ENCODE measurements at places on chromosomes 6 and 20.

- DNase-seq = no peak
Measured at GRCh38 chr6:14110001-14110818, 7.4 kb upstream of the CD83 start.

GRCh38 chr6:157513004-157513603 is 132.1 kb downstream of the ZDHHC14 start:
- DNase-seq = no peak

DNA sequence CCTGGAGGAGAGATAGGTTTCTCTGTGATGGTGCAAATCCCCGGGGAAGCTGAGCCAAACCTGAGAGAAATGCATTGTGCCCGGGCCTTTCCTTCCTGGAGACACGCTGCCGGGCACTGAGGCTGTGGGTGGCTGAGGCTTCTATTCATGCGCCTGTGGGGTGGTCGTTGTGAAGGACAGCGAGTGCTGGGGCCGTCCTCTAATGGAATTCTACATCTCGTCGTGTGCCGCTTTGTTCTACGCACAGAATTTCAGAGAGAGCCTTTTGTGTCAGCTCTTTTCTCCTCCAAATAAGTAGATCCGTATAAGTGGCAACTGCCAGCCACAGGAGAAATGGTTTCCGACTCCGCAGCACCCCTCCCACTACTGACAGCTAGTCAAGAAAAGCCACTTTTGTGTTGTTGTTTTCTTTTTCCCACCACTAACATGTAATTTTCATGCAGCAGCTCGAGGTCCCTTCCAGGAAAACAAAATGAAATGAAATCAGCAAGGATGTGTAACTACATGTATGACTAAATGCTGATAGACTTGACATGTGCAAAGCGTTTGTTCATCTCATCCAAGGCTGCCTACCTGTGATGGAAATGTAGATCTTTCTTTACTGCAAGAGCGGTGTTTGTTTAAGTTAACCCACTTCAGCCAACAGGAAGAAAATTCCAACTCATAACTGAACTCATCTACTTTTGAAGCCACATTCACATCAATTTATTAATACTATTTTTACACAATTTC is 26.4 kb upstream of the PXDC1 start:
- no peak for DNase-seq

DNA sequence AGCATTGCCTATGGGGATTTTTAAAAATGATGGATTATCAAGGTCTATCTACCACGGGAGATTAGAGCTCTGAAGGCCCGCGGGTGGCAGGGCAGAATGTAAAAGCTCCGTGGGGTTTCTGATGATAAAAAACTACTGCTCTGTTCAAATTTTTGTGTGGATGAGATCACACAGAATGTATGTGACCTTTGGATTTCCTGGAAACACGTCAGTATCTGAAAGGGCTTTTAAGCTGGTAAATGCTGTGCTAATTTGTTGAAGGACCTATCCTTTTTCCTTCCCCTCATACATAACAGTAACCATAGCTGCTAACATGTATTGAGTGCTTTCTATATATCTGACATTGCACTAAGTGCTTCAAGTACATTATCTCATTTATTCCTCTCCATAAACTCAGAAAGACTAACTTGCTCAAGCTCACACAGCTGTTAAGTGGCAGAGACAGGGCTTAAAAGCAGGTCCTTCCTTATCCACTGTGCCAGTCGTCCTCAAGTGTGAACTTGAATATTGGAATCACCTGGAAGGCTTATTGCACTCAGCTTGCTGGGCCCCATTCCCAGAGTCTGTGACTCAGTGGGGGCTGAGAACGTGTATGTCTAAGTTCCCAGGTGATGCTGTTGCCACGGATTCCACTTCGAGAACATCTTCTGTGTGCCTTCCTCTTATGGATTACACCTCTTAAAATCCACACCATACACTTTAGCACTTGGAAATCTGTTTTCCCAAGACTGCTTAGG is 1.9 kb upstream of the TMEM242 start:
- DNase-seq = no peak

- no peak for DNase-seq
Measured at GRCh38 chr6:157571269-157571668, 190.3 kb downstream of the ZDHHC14 start.

GRCh38 chr6:119197271-119197670 is 118.8 kb upstream of the FAM184A start:
- no peak for DNase-seq

DNA sequence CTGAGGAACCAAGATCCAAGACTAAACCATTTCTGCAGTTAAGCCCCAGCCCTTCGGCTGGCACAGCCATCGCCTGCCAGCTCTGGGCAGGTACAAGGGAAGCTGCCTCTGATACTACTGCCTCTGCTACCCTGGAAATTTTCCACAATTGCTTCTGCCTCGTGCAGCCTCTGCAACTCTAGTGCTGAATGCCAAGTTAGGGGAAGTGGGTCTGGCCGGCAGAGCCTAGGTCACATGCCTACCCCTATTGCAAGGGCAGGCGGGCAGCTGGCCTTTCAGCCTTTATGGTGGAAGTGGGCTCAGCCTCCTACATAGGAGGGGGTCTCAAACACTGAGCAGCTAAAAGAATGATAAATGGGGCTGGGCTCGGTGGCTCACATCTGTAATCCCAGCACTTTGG is 44.5 kb upstream of the TULP1 start:
- DNase-seq = no peak

GRCh38 chr6:169145991-169146501 is 107.6 kb downstream of the THBS2 start:
- DNase-seq = no peak

DNA sequence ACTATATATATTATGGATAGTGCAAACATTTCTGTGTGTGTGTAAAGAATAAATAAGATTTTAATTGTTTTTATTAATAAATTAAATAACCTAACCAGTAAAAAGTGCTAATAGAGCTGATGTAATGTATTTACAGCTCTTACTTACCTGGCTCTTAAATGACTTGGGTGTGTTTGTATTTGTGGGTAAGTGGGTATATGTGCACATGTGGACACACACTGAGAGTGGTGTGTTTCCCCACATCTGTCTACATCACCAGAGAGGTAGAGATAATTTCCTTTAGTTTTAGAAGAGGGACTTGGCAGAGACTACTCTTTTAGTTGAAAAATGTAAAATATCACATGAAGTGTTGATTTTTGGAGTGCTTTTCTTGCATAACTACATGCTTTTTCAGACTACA is 76.0 kb downstream of the UST start:
- DNase-seq = no peak

DNA sequence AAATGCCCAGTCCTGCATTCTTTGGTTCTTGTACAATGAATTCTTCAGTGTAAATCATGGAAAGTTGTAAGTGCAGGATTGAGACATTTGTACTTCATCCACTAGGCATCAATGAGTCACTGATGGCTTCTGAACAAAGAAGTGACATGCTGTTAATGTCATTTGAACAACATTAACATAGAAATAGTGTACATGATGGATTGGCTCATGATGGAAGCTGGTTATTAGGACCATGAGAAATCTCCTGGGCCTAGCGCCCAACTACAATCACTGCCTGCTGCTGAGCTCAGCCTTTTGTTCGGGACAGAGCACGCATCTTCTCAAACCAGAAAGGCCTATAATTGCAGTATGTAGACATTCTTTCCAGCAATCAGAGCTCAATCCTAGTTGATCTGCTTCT is 316.8 kb upstream of the TSHZ2 start:
- no peak for DNase-seq

GRCh38 chr6:109240370-109241084 is 141.7 kb downstream of the CD164 start:
- DNase-seq = no peak

DNA sequence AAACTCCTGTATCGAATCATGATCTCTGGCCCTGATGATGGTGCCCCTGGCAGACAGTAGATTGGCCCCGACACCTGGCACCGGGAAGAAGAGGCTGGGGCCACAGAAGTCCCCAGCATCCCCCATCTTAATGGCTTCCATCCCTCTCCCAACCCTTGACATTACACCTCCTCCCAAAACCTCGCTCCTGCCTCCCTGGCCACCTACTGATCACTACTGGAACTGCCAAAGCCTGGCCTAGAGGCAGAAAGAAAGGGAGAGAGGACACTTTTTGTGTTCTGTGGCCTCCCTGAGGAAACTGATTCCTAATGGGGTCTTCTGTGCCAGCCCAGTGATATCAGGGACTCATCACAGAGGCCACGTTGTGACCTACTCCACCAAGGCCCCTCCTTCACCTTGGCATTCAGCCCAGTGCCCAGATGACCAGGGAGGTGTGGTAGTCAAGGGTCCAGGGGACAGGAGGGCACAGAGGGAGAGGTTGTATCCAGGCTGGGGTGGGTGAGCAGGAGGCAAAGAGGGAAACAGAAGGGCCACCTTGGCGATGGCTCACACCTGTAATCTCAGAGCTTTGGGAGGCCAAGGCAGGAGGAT is 6.1 kb downstream of the C20orf173 start:
- DNase-seq = no peak

DNA sequence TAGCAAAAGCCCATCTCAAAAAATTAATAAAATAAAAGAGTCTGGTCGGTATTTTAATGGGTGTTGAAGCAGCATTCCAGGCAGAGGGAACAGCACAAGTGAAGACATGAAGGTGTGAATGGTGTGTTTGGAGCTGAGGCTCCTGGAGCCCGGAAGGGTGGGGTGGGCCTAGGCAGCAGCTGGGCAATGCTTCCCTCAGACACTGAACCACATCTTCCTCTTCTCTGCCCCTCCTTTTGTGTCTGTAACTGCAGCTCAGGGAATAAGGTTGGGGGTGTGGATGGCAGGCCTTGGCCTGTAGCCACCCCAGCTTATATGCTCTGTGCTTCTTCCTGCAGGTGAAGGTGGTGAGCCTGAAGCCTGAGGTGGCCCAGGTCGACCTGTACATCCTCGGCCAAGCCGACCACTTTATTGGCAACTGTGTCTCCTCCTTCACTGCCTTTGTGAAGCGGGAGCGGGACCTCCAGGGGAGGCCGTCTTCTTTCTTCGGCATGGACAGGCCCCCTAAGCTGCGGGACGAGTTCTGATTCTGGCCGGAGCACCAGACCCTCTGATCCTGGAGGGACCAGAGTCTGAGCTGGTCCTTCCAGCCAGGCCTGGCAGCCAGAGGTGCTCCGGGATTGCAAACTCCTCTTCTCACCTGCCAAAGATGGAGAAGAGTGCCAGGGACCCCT is 26.6 kb downstream of the POFUT1 start:
- no peak for DNase-seq

DNA sequence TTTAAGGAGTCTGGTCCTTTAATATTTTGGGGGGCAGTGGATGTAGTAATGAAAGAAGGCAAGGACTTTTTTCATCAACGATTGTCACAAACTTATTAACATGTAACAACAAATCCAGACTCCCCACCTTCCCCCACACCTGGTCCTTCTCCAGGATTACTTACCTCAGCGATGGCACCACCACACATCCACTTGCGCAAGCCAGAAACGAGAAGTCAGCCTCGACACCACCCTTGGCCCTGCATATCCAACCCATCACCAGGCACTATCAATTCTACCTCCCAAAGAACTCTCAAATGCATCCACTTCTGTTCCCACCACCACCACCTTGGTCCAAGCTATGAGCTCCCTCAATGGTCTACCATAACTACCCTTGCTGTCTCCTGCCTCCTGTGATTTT is 6.6 kb downstream of the EZR start:
- no peak for DNase-seq

DNA sequence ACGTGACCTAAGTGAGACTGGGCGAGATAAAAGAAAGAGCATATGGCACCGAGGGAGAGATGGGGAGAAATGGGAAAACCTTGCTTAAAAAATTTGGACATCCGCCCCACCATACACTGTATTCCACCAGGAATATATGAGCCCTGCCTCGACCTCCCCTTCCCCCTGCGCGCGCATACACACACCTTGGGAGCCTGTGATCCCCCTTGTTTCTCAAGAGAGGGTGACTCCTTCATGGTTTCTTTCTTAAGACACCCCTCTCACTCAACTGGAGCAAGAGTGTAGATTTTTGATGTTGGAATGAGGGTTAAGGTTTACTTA is 480 bp downstream of the ABCF1 start:
- no peak for DNase-seq

DNA sequence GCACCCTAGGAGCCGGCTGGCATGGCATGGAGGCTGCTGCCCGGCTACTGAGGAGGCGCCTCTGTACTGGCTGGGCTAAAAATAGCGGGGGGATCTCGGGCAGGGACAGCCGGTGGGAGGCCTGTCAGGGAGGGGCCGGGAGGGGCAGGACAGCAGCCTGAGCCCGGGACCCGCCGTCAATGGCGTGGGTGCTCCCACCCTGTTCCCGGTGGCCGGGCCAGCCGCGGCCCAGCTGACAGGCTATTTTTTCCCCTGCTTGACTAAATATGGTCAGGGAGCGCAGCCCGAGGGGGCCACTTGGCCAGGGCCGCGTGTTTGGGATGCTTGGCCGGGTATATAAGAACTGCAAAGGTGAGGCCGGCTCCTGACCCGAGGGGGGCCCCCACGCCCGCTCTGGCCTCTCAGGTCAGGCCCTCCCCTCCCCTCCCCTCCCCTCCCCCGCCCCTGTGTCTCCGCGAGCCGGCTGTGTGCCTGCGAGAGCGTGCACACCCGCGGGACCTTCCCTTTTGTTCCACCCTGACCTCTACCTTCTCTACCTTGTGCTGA is 74.4 kb upstream of the GATA5 start:
- no peak for DNase-seq

- DNase-seq = no peak
Measured at GRCh38 chr6:42341771-42342553, 109.8 kb downstream of the TRERF1 start.

GRCh38 chr6:16639684-16640480 is 121.4 kb downstream of the ATXN1 start:
- DNase-seq = no peak

GRCh38 chr6:107628878-107629277 is 139.0 kb downstream of the SOBP start:
- no peak for DNase-seq

DNA sequence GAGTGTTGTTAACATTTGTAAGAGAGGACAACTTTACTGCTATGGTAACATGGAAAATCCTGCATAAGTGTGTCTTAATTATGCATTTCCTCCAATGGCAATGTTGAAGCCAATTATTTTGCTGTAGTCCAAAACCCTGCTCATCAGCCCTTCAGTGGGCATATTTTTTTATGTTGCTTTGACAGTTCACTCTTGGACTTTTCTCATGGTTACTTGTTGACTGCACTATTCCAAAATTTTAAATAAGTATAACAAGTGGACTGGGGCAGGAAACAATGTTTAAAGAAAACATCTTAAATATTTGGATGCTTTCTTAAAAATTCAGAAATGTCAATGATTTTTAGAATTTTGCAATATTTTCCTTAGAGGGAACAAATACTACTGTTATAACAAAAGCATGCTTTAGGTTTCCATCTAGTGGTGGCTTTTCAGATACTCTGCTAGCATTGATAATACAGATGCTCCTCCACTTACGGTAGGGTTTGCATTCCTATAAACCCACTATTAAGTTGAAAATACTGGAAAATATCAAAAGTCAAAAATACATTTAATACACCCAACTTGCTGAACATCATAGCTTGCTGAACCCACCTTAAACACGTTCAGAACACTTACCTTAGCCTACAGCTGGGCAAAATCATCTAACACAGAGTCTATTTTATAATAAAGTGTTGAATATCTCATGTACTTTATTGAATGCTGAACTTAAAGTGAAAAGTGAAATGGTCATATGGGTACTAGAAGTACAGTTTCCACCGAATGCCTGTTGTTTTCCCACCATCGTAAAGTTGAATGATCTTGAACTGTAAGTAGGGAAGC is 86.4 kb downstream of the ADGRG6 start:
- no peak for DNase-seq

GRCh38 chr6:37696220-37696840 is 1.4 kb downstream of the MDGA1 start:
- no peak for DNase-seq
